ENCODE measurements at places on chromosomes 4 and X. TPM values are rescaled to one million over a fixed set of nuclear protein-coding genes. Genes with fewer than 3 reads are reported as not detected.

GRCh38 chr4:149296503-149296902 lies 519.1 kb downstream of the IQCM start:
- H3K27ac ChIP-seq: no peak overlapping the region
- DNase-seq: no peak
- no peak overlapping the region for H3K4me3 ChIP-seq
- no peaks in the 10 kb centered on the region for H3K36me3 ChIP-seq

DNA sequence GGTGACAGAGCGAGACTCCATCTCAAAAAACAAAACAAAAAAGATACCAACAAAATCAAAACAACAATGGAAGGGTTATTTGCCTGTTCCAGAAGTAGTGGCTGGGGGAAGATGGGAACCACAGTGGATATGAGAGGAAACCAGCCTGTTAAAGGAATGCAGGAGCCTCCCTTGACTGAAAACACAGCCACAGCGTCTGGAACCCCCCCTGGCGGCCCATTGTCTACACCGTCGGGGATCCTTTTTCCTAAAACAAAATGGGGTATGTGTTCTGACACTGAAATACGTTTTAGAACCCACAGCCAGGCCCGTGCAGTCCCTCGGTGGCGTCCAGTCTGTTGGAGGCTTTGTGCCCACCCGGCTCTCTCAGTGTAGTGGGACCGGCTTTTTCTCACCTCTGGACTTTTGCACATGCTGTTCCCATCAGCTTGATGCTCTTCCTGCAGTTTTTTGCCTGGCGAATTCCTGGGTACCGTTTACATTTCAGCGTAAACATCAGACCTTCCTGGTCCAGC lies 19.6 kb downstream of the PIGG start:
- no peak overlapping the region for H3K4me3 ChIP-seq
- no peak overlapping the region for H3K27ac ChIP-seq
- peaks cover 66% of the 10 kb centered on the region for H3K36me3 ChIP-seq
- peaks cover 3% of the 10 kb centered on the region for H3K4me1 ChIP-seq
- no peak for DNase-seq

DNA sequence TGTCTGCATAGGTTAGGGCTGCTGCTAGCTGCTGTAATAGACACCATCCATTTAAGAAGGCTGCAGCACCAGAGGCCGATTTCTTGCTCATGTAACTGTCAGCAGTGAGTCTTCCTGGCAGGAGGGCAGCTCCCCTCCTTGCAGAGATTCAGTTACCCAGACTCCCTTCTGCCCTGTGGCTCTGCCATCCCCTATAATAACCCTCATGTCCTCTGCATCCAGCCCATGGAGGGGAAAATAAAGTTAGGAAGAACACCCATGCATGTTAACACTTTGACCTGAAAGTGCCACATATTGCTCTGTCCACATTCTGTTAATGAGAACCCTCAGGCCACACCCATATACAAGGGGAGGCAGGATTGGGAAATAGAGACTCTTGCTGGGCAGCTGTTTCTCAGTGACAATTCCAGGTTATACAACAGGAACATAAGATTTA lies 5.4 kb downstream of the STBD1 start:
- H3K27ac ChIP-seq: no peak overlapping the region
- peaks cover 2% of the 10 kb centered on the region for H3K27me3 ChIP-seq
- no peaks in the 10 kb centered on the region for H3K4me1 ChIP-seq
- no peak for DNase-seq
- H3K4me3 ChIP-seq: no peak overlapping the region

DNA sequence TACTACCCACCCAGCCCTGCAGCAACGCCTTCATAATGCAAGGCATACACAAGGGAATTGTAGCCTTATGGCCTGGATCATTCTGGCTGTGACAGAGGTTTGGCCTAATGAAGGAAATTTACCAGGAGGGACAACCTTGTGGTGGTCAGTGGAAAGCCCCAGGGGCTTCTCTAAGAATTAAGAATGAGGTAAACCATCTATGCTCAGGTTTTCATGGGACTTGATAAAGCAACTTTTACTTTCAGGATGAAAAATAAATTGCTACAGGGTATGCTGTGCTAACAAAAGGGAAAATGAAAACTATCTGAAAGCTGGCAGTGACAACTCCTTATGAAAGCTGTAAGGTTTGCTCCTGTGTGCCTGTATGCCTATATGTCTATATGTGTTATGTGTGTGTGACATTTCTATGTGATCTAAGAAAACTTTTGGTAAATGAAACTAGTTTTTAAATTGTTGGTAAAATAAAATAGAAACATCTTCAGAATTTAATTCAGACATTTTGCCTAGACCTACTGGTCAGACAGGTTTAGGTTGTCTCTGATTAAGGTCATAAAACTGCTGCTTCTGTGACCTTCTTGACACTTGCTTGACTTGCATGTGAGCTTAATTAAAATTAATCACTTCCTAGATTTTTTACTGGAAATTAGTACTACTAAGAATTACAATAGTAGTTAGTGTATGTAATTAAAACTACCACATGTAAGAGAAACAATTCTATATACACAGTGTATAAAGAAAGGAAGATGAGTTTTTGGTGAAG lies 19.9 kb upstream of the TXK start:
- no peaks in the 10 kb centered on the region for H3K4me1 ChIP-seq
- no peak overlapping the region for H3K27ac ChIP-seq
- H3K27me3 ChIP-seq: no peaks in the 10 kb centered on the region
- H3K36me3 ChIP-seq: peaks cover 24% of the 10 kb centered on the region
- DNase-seq: no peak

DNA sequence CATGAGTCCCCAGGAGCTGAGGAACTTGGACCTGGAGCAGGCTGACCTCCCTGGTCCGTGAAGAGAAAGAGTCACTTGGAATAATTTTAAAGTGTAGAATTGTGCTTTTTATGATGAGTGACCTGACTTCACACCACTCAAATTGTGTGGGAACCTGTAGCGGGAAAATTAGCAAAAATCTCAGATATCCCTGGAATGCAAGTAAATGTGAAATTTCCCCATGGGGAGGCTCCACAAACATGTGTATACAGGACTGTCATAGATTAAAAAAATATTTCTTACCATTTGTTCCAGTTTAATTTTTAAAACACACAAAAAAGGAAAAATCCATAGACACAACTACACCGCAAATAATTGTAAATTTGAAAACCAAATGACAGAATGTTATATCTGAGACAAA lies 1079.6 kb upstream of the PABPC4L start:
- H3K27me3 ChIP-seq: no peaks in the 10 kb centered on the region
- DNase-seq: no peak
- H3K36me3 ChIP-seq: no peaks in the 10 kb centered on the region
- no peaks in the 10 kb centered on the region for H3K4me1 ChIP-seq

DNA sequence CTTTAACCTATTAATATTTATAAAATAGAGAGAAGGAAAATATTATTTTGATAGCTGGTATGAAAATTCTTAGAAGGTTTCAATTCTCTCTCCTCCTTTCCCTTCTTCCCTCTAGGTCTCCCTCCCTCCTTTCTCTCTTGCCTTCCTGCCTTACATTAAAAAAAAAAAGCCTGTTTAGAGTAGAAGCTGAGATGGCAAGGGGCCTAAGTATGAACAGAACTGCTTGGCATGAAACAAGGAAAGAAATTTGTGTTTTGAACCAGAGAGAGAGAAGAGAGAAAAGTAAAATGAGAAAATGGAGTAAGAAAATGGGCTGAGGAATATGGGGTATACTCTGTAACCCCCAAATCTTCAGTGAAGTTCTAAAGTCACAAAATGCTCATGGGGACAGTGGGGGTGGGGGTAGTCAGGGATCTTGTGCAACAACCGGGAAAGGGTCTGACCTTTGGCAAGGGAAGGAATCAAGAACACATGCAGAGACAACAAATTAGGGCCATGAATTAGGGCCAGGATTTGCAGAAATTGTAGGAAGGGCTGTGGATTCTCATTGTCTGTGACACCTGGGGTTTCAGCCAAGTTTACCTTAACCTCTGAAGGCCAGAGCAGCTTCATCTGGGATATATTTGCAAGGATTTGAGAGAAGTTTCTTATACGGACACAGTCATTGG lies 30.6 kb downstream of the SUPT20HL2 start:
- no peak for DNase-seq
- peaks cover 3% of the 10 kb centered on the region for H3K27me3 ChIP-seq
- H3K4me3 ChIP-seq: no peak overlapping the region

DNA sequence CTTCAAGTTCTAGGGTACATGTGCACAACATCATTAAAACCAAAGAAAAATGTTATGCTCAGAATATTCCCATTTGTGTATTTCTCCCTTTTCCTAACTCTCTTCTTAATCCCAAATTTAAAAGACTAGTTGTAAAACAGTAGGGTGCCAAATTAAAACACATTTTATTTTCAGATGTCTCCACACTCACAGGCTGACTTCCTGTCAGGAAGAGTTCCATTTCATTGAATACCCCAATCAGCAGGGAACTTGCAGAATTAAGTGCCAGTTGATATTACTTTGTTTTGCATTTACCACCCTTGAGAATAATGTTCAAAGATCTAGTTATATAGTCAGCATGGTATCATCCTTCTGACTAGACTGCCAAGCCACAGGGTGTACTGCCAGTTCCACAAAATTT lies 207.9 kb downstream of the MAB21L2 start:
- no peak overlapping the region for H3K27ac ChIP-seq
- no peaks in the 10 kb centered on the region for H3K27me3 ChIP-seq
- DNase-seq: no peak
- H3K4me3 ChIP-seq: no peak overlapping the region

DNA sequence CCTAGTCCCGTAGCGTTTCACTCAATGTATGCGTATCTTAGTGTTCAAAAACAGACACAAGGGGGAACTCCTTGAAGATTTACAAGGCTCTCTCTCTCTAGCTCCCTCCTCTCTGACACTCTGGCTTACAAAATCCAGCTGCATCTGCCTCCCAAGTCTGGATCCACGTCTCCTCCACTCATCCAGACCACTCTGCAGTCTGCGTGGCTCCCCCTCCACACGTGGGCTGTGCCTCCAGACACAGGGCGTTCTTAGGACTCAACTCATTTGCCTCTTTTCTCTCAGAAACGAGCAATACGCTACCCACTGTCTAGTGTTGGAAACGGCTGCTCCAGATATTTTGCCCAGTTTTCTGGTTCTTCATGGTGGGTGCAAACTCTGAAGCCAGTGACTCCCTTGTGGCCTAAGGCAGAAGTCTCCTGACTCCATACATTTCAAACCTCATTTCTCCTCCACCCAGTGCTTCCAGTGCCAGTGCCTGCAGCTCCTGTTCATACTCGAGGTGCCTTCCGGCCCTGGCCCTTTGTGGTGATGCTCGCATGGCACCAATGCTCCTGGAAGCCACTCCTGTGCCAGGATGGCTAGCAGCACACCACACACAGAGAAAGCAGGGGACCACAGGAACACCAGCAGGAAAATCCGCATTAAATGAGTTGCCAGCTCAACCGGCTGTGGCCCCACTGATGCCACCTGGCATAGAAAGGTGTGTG lies 24.1 kb downstream of the NAT8L start:
- peaks cover 6% of the 10 kb centered on the region for H3K27me3 ChIP-seq
- peaks cover 11% of the 10 kb centered on the region for H3K36me3 ChIP-seq
- peak overlapping the region; percentile 24 for H3K4me3 ChIP-seq
- no peak for DNase-seq
- H3K4me1 ChIP-seq: no peaks in the 10 kb centered on the region

GRCh38 chr4:78650106-78651024 lies 98.8 kb downstream of the ANXA3 start:
- peaks cover 4% of the 10 kb centered on the region for H3K27me3 ChIP-seq
- H3K4me1 ChIP-seq: peaks cover 79% of the 10 kb centered on the region
- H3K36me3 ChIP-seq: no peaks in the 10 kb centered on the region
- H3K4me3 ChIP-seq: peak overlapping the region; percentile 9
- DNase-seq: no peak

DNA sequence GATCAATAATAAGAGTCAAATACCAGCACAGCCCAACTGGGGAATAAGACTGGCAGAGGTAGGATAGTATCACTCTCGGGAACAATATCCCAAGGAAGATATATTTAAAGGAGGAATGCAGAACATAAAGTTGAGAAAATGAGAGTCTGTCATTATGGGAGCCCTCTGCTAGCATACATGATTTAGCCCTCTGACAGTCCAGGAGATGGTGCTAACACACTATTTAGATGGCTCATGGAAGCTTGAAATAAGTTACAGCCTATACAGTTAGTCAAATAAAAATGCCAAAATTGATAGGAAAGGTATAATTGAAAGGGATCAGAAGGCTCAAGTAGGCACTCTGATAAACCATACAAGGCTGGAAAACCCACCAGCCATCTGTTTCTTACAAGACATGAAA lies 201.0 kb upstream of the NEIL3 start:
- no peaks in the 10 kb centered on the region for H3K36me3 ChIP-seq
- no peaks in the 10 kb centered on the region for H3K4me1 ChIP-seq
- H3K27ac ChIP-seq: no peak overlapping the region

GRCh38 chr4:306551-306961 lies 1.3 kb upstream of the ZNF732 start:
- H3K4me1 ChIP-seq: peaks cover 9% of the 10 kb centered on the region
- peaks cover 10% of the 10 kb centered on the region for H3K36me3 ChIP-seq
- peaks cover 6% of the 10 kb centered on the region for H3K27me3 ChIP-seq
- DNase-seq: no peak
- no peak overlapping the region for H3K27ac ChIP-seq

DNA sequence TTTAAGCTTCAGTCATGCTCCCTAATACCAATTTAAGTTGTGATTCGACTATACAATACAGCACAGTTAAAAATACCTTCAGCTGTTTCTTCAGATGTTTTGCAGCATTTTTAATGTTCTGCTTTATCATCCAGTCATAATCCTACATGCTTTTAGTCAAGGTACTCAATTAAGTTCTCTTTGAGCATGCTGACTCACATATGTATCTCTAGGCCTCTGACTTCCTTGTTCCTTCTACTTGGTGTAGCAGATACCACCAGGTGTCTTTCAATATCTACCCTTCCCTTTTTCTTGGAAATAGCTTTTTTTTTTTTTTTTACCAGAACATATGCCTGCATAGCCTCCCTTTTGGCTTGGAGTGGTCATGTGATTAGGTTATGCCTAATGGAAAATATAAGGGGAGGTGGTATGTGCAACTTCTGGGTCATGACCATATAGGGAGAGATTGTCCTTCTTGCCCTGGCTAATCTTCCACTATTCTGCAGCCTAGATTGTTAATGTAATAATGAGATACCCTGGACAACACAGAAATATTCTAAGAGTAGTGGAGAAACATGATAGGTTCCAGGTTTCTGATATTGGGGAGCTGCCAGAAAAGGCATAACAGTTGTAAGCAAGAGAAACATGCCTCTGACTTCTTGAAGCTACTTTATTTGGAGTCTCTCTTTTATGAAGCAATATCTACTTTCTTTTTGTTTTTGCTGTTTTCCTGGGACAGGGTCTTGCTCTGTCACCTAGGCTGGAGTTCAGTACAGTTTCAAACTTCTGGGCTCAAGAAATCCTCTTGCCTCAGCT lies 737.2 kb upstream of the SLIT2 start:
- H3K4me3 ChIP-seq: no peak overlapping the region
- no peak for DNase-seq
- H3K27me3 ChIP-seq: peaks cover 2% of the 10 kb centered on the region
- no peaks in the 10 kb centered on the region for H3K4me1 ChIP-seq
- no peak overlapping the region for H3K27ac ChIP-seq

- peak overlapping the region; percentile 79 for H3K4me3 ChIP-seq
- no peaks in the 10 kb centered on the region for H3K27me3 ChIP-seq
- peaks cover 7% of the 10 kb centered on the region for H3K4me1 ChIP-seq
- DNase-seq: peak; percentile 49
These were observed 56.6 kb downstream of the LINC00632 start for GRCh38 chrX:140766024-140766611.

ARHGAP10 gene
- total RNA-seq: 4.6 TPM

PRKG2 gene
- total RNA-seq: 0.72 TPM

WNK3 gene
- total RNA-seq: 12.5 TPM

HAND2 gene
- 1.5 TPM for total RNA-seq

PASD1 gene
- total RNA-seq: not detected

TASL gene
- total RNA-seq: not detected

G3BP2 gene
- total RNA-seq: 209 TPM

LDOC1 gene
- 38.1 TPM for total RNA-seq
